ENCODE measurements at places on chromosomes 1 and 21.
A peak's percentile ranks its signal among the peaks of the same experiment; 100 is the strongest.

- DNase-seq = no peak
Observed at GRCh38 chr1:173451981-173452380, 25.2 kb upstream of the PRDX6 start.

GRCh38 chr1:87424541-87424940, 95.9 kb downstream of the LMO4 start:
- no peak for DNase-seq

DNA sequence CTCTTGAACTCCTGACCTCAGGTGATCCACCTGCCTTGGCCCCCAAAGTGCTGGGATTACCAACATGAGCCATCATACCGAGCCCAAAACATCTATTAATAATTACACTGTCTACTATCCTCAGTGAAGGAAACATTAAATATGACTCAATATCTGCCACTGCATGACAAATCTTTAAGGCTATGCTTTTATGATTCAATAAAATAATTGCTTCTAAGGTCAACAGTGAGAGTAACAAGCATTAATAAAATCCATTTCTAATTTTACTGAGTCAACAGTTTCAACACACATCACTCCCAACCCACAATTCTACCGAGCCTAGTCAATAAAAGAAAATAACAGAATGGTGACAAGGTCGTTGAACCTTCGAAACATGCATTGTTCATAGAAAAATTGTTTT, 125.5 kb upstream of the CHRM3 start:
- DNase-seq = no peak

- no peak for DNase-seq
Observed at GRCh38 chr1:225446981-225447615, 19.3 kb upstream of the LBR start.

GRCh38 chr1:34721646-34722355, 33.0 kb upstream of the GJB5 start:
- no peak for DNase-seq

DNA sequence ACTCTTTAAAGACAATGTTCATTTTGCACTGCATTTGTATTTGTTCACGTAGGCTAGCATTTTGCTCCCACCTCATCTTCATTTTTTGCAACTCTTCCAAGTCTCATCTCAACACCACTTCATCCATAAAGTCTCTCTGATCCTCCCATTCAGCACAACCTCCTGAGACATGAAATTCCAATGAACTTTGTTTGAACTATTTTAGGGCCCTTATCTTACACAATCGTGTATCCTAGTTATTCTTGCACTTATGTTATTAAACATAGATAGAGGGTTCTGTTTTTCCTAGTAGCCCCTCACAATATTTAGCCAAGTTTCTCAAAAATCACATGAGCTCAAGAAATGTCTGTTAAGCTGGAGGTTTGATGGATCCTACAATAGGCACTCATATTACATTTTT, 500.5 kb upstream of the ADAMTS5 start:
- no peak for DNase-seq

- no peak for DNase-seq
Observed at GRCh38 chr21:44585892-44586291, 5.5 kb upstream of the KRTAP10-5 start.

- no peak for DNase-seq
Observed at GRCh38 chr21:39885119-39885848, 18.0 kb downstream of the PCP4 start.

DNA sequence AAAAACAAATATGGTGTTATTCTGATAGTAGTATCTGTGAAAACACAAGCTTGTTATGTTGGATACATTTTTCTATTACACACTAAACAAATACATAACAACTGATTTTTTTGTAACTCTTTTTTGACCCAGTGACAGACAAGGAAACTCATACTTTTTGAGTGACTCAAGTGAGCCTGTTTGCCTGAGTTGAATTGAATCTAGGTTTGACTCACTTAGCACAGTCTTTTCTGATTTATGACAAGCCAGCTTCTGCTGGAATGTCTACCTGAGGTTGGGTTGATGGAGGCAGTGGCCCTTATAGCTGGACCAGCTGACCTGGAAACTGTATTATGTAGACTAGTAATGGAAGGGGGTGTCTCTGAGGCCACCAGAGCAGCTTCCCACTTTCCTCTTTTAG, 4.2 kb upstream of the CLCA4 start:
- no peak for DNase-seq

- DNase-seq = no peak
Observed at GRCh38 chr21:25887646-25888306, 153.0 kb downstream of the GABPA start.

- DNase-seq = no peak
Observed at GRCh38 chr1:229148743-229149142, 122.2 kb upstream of the RAB4A start.

DNA sequence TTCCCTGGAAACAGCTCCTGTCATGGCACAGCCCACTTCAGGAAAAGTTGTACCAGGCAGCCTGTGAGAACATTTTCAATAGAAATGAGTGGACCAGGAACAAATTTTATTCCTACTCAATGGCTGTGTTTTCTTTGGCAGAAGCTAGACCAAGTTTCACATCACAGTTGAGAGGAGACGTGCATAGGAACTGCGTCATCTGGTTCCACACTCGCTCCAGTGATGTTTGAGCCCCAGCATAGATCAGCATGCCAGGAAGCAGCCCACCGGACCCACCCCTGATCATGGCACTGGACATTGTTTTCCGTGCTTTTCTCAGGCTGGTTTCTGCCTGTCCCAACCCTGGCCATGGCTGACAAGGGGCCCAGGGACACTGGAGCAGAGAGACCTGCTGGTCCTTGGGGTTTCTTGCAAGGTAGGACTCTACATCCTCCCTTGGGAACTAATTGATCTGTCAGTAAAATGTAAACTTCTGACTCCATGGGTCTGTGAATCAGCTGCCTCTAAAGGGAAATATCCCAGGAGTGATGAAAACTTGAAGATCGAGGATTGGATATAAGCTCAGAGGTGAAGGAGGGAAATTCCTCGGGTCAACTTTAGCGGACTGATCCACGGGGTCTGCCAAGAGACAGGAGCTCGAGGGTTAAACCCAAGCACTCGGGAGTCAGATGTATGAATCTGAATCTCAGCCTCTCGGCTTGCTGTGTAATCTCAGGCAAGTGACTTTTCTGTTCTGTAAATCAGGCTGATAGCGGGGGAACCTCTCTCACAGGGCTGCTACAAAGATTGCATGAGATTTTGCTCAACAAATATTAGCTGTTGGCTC, 35.7 kb downstream of the NEK2 start:
- DNase-seq = no peak

- no peak for DNase-seq
Observed at GRCh38 chr1:1670866-1671265, 12.1 kb upstream of the CDK11B start.

DNA sequence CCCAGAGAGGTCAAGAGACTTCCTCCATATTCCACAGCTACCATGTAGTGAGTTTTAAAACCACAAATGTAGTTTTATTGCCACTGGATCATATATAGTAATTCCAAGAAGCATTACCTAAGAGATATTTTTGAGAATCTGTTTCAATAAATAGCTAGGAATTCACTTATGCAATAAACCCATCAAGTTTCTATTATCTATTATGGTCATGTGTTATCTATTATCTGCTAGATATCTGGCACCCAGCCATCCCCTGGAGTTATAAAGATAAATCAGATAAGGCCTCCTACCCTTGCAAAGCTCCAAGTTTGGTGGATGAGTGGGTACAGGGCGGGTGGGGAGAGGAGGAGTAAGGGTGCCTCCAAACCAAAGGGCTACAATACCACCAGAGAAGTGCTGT, 10.3 kb upstream of the VWA5B1 start:
- DNase-seq = no peak

GRCh38 chr1:183783342-183783741, 21.6 kb upstream of the RGL1 start:
- no peak for DNase-seq

DNA sequence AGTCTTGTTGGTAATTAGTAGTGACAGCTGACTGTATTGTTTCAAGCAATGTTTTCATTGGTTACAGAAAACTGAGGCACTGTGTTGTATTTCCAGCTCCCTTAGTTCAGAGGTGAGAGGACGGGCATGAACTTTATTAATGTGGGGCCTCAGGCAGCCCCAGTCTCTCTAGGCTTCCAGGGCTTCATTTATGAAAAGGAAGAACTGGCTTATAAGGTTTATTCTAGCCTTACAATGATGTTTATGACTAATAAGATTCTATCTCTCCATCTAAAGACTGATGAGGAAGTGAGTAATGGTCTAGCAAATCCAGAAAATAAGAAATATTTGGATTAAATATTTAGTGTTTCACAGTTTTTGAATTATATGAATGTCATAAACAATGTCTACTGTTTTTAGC, 41.5 kb downstream of the CBS start:
- DNase-seq = no peak

DNA sequence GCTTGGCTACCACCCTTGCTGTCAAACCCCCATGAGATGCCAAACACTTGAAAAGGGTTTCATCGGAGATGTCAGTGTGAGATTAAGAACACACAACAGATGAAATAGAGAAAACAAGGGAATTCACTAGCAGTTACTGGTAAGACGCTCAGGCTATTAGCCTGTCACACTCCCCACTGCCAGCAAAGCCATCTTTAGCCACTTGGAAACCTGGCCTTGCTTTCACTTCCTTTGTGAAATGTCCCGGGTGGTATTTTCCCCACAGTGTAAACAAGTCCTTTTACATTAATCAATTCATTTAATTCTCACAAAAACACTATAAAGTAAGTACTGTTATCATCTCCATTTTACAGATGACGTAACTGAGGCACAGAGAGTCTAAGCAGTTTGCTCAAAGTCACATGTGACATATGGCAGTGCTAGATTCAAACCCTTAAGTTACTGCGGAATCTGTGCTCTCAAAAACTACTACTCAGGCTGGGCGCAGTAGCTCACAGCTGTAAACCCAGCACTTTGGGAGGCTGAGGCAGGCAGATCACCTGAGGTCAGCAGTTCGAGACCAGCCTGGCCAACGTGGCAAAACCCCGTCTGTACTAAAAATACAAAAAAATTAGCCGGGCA, 32.7 kb upstream of the KHDRBS1 start:
- no peak for DNase-seq

GRCh38 chr1:30955448-30956015, 47.0 kb upstream of the SDC3 start:
- no peak for DNase-seq

- no peak for DNase-seq
Observed at GRCh38 chr1:8629241-8630091, 188.0 kb downstream of the RERE start.

- no peak for DNase-seq
Observed at GRCh38 chr1:24735509-24736375, 9.5 kb upstream of the CLIC4 start.

- no peak for DNase-seq
Observed at GRCh38 chr1:168845140-168845539, 116.1 kb upstream of the DPT start.

DNA sequence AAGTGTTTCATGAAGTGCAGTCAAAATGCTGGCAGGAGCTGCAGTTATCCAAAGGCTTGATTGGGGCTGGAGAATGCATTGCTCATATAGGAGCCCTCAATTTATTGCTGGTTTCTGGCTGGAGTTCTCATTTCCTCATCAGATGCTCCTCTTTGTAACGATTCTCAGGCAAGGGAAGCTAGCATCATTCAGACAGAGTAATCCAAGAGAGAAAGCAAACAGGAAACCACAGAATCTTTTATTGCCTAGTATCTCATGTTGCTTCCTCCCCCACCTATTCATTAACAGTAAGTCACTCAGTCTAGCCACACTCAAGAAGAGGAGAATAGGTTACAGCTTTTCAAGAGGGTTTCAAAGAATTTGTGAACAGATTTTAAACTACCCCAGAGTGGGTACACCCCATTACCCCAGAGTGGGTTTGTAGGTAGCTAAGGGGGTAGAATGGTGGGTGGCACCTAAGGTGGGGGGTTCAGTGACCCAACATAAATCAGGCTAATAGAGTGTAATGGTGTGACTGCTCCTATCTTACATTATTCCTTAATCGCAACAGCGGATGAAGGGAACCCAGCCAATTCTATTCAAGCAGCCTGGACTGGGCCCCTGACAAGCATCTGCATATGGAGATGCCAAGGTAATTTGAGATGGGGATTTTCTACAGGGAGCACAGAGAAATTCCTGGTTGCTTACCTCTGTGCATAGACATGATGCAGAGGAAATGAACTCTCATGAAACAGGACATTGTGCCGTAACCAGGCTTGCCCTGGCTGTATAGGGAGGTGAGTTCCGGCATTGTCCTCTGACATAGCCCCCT, 67.1 kb downstream of the KCNJ15 start:
- no peak for DNase-seq

- DNase-seq = peak; percentile 63
Observed at GRCh38 chr21:45596704-45597318, 46.7 kb upstream of the PCBP3 start.

DNA sequence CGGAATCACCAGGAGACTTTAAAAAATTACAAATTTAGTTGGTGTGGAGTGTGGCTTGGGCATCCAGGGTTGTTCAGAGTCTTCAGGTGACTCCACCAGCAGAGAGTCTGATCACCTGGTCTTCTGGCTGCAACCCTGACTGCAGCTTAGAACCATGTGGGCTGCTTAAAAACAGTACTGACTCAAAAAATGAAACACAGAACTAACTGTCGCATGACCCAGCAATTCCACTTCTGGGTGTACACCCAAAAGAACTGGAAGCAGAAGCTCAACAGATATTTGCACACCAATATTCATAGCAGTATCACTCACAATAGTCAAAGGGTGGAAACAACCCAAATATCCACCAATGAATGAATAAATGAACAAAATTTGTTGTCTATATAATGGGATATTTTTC, 17.3 kb downstream of the TLR5 start:
- DNase-seq = no peak

DNA sequence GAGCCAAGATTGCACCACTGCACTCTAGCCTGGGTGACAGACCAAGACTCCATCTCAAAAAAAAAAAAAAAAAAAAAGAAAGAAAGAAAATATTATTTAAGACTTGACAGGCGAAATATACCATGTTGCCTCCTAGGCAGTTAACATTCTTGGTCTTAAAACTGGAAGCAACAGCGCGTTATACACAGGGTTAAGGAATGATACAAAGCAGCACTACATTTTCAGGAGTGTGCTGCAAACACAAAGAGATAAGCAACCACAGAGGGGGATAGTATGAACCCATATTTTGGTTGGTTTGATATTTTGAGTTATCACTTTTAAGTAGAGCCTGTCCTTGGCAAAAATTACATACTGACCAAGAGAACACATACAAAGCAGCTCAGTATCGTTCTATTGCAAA, 25.1 kb downstream of the USP24 start:
- no peak for DNase-seq

GRCh38 chr1:163069655-163070277, 605 bp downstream of the RGS4 start:
- no peak for DNase-seq
